Fibroblast of mammary gland (primary cell): ENCODE measurements at places on chromosomes 16 and 17.

GRCh38 chr17:79023886-79024771, at the start of gene C1QTNF1:
C1QTNF1 (plus strand) TSS chr17:79024169; CDS start chr17:79043969, 19,800 bp downstream.
- DNase-seq, result peak; percentile 52

DNA sequence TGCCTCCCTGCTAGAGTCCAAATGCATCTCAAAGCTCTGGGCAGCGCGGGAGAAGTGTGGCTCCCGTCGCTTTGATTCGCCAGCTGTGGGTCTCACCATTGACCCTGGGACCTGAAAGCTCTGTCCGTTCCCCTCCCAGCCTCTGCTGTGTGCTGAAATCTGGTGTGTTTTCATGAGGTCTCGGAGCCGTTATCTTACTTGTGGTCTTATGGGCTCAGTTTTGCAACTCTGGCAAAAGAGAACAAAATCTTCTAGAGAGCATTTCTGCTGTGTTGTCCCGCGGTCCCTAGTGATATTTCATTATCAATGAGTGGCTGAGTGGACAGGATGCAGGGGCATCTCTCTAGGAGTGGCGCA, 13.3 kb downstream of the CRISPLD2 start:
- no peak for DNase-seq

DNA sequence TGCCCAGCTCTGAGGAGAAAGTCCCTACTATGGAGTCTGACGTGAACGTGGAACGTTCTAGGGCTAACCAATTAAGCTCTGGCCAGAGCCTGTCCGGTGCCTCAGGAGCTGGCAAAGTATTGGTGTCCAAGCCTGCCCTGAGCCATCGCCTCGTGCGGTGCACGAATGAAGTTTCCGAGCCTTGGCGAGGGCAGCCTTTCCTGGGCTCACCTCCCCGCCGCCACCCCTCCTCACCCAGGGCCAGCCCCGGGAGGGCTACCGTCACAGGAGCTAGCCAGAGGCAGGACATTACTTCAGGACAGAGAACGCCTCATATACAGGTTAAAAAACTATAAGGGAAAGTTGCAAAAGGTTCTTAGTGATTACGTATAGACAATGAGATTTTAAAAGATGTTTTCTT, 23.6 kb upstream of the TRAP1 start:
- DNase-seq, result no peak

DNA sequence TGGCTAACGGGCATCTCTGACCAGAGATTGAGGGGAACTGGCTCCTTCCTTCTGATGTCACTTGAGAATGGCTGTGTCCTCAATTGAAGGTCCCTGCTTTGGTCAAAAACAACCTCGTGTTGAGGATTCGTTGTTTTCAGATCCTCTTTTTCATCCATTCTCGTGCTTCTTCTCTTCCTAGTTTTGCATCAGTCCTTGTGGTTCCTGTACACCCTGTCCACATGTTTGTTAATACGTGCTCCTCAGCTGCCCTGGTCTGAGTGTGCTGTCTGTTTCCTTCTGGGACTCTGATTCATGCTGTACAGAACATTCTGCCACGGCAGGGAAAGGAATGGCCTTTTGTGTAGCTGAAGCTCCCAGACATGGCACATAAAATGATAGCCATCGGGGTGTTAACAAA, 863.2 kb upstream of the GOT2 start:
- DNase-seq, result peak; percentile 61

DNA sequence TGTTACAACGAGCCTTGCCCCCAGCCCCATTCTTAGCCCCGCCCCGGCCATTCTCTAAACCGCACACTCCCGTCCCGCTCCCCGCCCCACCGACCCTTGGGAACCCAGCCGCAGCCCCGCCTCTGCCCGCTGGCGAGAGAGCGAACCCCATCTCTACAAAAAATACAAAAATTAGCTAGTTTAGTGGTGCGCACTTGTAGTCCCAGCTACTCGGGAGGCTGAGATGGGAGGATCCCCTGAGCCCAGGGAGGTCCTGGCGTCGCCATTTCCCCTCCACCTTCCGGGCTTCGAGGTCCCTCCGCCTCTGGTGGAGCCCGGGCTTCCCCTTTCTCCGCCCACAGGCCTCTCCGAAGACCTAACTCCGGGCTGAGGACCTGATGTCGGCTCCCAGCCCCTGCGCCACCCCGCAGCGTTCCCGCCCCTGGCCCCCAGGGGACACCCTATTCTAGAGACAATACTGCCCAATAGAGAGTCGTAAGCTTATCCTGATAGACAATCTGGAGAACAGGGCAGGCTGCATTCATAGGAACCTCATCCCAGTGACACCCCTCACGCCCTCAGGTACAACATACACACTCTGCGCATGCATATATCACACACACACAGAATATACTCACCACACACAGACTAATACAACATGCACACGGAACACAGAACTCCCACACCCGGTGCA, 480 bp upstream of the PROCA1 start:
- DNase-seq, result no peak

GRCh38 chr17:39096508-39097149, 54.8 kb downstream of the PLXDC1 start:
- no peak for DNase-seq

- DNase-seq, result peak; percentile 19
These were observed 5.7 kb upstream of the DHX8 start for GRCh38 chr17:43477832-43478634.

DNA sequence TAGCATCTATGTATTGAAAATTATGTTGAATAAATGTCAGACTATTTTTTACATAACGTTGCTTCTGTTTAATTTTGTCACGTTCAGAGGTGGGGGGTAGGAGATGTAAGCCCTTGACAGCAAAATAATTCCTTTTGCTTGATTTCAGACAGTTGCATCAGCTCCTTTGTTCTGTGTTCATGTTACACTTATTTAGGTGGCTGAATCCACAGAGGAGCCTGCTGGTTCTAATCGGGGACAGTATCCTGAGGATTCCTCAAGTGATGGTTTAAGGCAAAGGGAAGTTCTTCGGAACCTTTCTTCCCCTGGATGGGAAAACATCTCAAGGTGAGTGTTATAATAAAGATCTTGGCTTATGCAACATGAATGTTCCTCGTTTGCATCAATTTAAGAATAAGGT, 4.5 kb downstream of the HERPUD1 start:
- no peak for DNase-seq

DNA sequence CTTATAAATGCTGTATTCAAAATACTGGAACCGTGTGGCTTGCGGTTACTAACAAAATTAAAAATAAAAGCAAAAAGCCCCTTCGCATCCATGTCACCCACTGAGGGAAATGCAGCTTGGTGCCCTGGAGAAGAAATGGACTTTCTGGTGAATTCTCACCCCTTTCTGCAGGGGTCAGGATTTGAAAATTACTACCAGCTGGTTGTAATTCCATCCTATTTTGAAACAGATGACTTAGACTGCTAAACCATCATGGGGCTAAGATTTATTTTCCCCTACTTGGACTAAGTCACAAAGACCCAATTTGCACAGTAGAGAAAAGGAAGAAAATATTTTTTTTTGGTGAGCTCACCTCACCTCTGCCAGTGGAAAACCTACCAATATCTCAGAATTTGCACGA, 111.4 kb upstream of the MYOCD start:
- DNase-seq, result peak; percentile 30

DNA sequence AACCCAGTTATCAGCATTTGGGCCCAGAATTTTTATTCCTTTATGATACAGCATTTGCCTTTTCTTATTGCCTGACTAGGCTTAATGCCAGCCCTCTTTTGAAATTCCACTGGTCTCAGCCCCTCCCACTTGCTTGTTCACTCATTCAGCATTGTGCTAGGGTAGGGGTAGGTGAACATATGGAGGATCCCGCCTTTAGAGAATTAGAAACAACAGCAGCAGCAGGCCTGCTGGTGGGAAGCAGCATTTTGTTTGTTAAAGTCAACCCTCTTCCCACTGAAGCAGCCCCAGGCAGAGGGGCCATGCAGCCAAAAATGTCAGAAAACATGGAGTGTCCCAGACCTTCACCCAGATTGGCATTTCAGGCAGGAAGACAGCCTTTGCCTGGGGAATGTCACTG, 1355.2 kb downstream of the CDH8 start:
- no peak for DNase-seq

DNA sequence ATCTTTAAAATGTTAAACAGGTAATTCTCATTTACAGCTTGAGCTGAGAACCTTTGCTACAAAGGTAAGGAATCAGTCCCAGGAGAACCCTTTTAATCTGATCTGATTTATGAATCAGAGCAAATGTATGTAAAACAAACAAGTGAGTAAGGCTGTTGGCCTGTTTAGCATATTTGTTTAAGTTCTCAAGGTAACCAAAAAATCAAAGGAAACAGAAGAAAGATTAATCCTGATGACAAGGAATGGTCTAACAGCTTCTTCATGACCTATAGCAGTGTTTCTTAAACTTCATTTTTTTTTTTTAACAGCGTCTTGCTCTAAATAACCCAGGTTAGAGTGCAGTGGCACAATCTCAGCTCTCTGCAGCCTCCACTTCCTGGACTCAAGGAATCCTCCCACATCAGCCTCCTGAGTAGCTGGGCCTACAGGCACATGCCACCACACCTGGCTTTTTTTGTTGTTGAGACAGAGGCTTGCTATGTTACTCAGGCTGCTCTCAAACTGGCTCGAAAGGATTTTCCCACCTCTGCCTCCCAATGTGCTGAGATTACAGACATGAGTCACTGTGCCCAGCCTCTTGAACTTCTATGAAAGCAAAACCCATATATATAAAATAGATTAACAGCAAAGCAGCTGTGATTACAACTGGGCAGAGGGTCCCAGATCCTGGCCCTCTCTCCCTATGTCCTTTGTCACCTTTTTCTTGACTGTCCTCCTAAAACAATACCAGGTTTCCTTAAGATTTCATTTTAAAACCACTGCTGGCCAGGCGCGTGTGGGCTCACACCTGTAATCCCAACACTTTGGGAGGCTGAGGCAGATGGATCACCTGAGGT, 5.1 kb upstream of the JPT1 start:
- DNase-seq, result peak; percentile 53
